ENCODE measurements at places on chromosomes 6 and 20.
A peak's percentile ranks its signal among the peaks of the same experiment; 100 is the strongest.

- DNase-seq = no peak
These were observed 413.5 kb downstream of the CDC5L start for GRCh38 chr6:44800784-44801592.

GRCh38 chr6:43308101-43308989 is at the start of gene CRIP3:
Gene CRIP3 (minus strand): TSS chr6:43308826. CDS start chr6:43308792, 34 bp downstream.
- DNase-seq = peak; percentile 52

DNA sequence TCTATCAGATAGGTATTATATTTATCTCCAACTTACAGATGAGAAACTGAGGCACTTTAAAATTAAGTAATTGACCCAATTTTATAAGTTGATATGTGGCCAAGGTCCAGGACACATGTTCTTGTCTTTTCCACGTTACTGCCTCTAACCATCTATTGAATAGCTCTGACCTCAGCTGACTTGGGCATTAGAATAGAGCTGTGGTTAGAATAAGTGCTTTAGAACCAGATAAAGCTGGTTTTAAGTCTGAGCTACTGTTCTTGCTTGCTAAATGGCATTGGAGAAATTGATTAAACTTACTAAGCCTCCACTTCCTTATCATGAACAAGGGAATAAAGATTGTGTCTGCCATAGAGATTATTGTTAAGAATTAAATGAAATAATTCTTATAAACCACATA is 147.8 kb upstream of the DTNBP1 start:
- no peak for DNase-seq

GRCh38 chr6:168152980-168153379 is 74.0 kb upstream of the FRMD1 start:
- no peak for DNase-seq

GRCh38 chr6:135739288-135739687 is 112.2 kb upstream of the PDE7B start:
- no peak for DNase-seq

DNA sequence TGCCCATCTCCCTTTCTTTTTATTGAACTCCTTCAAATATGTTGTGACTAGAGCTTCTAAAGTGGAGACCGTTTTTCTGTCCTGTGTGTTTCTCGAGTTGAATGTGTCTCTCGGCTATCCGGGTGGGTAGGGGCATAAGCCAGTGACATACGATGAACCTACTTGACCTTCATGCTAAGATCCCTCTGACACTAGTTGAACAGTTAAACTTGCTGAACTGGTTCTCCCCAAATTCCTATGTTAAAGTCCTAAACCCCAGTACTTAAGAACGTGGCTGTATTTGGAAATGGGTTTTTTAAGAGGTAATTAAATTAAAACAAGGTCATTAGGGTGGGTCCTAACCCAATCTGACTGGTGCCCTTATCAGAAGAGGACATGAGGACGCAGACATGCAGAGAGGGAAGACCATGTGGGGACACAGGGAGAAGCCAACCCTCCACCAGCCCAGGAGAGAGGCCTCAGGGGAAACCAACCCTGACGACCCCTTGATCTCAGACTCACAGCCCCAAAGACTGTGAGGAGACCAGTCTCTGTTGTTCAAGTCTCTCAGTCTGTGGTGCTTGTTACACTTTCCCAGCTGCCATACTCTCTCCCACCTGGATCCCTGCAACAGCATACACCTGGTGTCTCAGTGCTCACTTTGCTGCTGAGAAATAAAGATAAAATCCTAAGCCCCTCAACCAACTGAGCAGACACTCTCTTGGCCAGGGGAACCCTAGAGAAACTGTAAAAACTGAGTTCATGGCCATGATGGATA is 208.4 kb downstream of the MYLK4 start:
- no peak for DNase-seq

GRCh38 chr6:72348926-72349325 is 272.9 kb upstream of the KCNQ5 start:
- no peak for DNase-seq

GRCh38 chr20:4153251-4153650 is 137.9 kb upstream of the RNF24 start:
- no peak for DNase-seq

- DNase-seq = peak; percentile 86
These were observed 7.1 kb downstream of the RBM38 start for GRCh38 chr20:57398231-57398821.

DNA sequence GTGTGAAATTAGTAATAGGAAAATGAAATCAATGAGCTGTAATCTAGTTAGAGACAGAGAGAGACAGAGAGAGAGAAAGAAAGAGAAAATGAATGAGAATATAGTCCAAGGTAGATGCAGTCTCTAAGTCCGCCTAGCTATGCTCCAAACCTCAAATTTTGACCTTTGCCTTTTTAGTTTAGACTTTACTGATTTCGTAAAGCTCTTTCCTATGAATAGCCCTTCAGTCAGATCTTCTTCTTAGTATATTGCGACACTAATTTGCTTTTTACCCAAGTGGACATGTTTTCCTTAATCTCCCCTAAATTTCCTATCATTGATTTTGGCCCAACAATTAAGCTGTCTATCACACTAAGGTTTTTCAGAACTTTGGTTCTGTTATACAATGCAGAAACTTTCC is 49.5 kb downstream of the TFAP2D start:
- DNase-seq = no peak

DNA sequence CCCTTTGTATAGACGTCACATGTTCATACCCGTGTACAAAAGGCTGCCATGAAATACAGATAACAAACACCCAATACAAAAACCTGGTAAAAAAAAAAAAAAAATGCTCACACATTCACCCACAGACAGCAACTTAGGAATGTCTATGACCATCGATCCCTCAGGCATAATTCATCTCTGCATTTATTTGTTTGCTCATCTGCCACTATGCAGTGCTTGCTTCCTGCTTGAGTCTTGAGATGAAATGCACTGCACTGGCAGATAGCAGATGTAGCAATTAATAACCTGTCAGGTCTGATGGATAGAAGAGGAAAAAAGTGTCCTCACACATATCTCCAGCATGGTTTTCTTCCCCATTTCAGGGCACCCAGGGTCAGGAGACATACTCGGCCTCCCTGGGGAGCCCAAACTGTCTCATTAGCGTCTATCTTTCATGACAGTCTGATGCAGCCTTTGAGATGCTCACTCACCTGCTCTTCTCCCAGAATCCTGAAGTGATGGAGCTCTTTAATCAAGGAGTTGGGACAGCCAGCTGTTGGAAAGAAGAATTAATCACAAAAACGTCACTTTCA is 295.1 kb upstream of the AGPAT4 start:
- DNase-seq = no peak

- DNase-seq = peak; percentile 33
These were observed 62.5 kb upstream of the PTGIS start for GRCh38 chr20:49630396-49630951.

DNA sequence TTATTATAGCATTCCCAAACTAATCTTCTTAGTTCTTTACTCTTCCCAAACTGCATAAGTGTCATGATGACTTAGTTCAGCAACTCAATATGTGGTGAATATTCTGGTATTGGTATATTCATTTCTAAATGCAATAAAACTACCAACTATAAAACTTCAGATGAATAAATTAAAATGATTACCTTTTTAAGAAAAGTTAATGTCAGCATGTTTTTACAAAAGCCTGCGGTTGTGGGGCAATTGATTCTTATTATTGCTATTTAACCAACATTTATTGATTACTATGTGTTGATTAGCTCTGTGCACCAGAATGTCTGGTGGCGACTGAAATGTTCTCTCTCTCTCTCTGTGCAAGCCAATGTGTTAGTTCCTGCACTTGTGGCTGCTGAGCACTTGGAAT is 5.0 kb upstream of the SLC22A3 start:
- no peak for DNase-seq

- no peak for DNase-seq
These were observed 61.2 kb downstream of the ZFP64 start for GRCh38 chr20:52130406-52130805.

GRCh38 chr20:47561180-47561579 is 59.5 kb downstream of the NCOA3 start:
- DNase-seq = no peak

DNA sequence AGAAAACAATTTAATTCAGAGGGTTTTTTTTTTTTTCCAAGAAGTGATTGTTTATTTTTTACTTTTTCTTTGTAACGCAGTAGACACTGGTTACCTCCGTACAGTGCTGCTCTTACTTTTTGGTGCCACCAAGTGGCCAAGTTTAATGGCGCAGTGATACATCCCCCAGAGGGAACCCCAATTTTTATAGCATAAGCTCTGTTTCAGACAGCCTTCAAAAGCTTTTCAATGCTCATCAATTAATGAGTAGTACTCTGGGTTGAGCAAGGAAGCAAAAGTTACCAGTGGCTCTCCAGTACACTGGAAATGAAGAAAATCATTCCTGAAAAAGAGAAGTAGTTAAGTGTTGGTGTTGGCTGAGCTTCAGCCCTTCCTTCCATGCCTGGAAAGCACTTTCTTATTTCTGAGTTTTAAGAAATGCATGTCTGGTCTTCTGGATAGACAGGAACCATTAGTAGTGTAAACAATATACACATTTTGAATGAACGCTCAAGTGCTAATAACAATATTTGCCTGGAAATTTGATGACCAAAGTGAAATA is 129.1 kb upstream of the SMLR1 start:
- peak; percentile 29 for DNase-seq

GRCh38 chr6:109174916-109175315 is 79.6 kb downstream of the CEP57L1 start:
- DNase-seq = no peak

- DNase-seq = no peak
These were observed 27.1 kb downstream of the MRPL14 start for GRCh38 chr6:44100088-44100550.

DNA sequence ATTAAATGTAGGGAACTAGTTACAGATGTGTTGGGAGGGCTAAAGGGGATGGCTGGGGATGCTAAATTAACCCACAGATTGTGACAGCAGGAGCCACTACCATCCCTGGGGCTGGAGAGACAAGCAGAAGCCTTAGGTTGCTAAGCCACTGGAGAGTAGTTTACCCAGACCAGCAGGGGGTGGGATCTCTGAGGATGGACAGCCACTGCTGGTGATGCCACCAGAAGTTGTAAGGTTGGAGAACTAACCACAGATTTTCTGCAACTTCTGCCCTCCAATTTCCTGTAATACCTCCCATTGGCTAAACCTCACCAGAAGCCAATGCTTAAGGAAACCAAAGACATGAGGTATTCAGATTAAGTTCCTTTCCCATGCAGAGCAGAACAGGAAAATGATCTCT is 139.6 kb upstream of the NOX3 start:
- no peak for DNase-seq

GRCh38 chr20:50249447-50250388 is 59.1 kb downstream of the CEBPB start:
- DNase-seq = no peak

DNA sequence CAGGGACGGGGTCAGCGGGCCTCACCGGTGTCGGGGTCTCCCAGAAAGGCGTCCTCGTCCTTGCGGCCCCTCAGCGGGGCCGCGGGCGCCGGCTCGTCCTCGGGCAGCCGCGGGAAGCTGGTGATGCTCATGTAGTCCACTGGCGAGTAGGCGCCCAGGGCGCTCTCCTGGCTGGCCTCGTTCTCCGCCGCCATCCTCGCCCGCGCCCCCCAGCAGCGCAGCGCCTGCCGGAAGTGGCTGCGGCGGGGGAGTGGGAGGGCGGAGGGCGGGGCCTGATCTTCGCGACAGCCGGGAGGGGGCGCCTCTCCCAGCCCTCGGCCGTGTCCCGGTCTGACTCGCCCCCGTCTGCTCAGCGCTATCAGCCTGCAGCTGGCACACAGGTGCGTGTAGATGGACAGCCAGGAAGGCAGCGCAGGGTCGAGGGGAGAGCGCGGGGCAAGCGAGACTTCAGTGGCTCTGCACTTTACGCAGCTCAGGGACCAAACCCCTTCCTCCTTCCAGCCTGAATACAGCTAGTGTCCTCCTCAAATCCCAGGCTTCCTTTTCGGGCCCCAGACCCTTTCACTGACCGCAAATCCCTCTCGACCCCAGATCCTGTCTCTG is at the start of gene GGT7:
Gene GGT7, minus strand, starts transcription at position 235 of the 603 bp plus-strand sequence. Its CDS starts 41 bp downstream, at position 194.
- DNase-seq = peak; percentile 78

DNA sequence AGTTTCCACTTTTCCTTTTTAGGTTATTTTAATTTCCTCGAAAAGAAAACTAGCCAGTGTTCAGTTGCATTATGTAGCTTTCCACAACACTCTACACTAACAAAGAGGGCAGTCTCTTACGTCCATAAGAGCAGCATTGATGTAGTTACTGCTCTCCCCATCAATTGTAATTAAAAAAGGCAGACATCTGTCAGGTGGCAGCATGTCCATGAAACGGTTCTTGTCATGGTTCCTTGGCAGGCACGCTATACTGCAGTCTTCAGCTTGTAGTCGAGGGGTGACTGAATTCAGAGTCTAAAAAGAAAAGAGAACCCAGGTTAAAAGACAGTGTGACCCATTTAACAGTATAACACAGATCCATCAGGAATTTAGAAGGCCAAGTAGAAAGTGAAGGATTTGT is 80.1 kb upstream of the THEMIS start:
- DNase-seq = no peak

DNA sequence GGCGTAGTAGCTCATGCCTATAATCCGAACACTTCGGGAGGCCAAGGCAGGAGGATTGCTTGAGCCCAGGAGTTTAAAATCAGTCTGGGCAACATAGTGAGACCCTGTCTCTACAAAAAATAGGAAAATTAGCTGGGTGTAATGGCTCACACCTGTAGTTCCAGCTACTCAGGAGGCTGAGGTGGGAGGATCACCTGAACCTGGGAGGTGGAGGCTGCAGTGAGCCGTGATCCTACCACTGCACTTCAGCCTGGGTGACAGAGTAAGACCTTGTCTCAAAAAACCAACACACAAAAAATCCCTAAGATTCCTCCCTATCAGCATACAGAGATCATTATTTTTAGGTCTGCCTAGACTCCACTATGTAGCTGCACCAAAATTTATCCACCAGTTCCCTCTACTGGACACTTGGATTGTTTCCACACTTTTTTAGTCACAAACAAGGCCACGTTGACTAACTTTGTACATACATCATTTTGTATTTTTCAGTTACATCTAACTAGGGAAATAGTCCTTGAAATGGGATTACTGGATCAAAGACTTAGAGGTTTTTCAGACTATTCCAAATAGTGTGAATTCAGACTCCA is 3.6 kb upstream of the PHF1 start:
- DNase-seq = no peak

DNA sequence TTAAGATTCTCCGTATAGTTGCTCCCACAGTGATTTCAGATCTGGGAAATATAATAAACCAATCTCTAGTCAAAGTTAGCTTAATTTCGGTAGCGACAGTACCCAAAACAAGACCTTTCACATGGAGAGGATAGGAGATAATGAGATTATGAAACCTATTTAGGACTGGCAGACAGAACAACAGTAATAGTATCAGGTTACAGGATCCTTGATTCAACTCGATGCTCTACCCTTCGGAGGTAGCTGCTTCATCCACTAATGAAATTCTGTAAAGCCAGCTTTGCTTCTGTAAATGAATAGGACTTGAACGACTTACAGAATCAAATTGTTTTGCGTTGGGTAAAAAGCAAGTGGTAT is 534 bp upstream of the AKIRIN2 start:
- DNase-seq = no peak

DNA sequence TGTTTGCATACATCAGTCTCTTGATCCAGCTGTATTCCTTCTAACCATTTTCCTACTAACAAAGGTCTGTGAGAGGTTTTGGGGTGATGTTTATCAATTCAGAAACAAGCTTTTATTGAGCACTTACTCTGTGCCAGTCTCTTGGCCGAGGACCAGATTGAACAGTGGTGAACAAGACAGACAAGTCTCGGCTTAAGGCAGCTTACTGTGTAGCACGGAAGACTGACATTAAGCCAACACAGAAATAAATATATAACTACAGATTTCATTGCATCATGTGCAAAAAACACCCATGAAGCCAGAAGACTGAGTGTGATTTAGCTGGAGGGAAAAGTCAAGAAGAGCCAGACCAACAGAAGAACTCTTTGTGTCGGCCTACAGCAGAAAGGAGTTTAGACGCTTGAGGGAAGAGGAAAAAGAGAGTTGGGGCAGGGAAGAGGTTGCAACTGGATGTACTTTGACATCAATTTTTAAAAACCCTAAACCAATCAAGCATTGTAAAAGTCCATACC is 549.6 kb upstream of the CITED2 start:
- no peak for DNase-seq
